Activated CD4-positive, alpha-beta T cell treated with anti-CD3 and anti-CD28 coated beads, Interleukin-2, amount 10 ng/mL, durations not matched to agents 7 days and 5 days (primary cell): ENCODE measurements at places on chromosomes 5 and 9.

GRCh38 chr5:127331890-127332649 is 41.5 kb downstream of the MEGF10 start:
- DNase-seq = no peak

- peak; percentile 20 for DNase-seq
Measured at GRCh38 chr5:74767579-74767913, 497 bp downstream of the NSA2 start.

GRCh38 chr5:96015709-96016108 is 54.1 kb upstream of the ELL2 start:
- no peak for DNase-seq

- no peak for DNase-seq
Measured at GRCh38 chr5:111061618-111062017, 9.9 kb upstream of the TSLP start.

- no peak for DNase-seq
Measured at GRCh38 chr5:149854866-149855265, 89.7 kb downstream of the PDE6A start.

- DNase-seq = no peak
Measured at GRCh38 chr5:77772729-77773128, 3.4 kb downstream of the TBCA start.

- no peak for DNase-seq
Measured at GRCh38 chr5:108672639-108673038, 75.1 kb upstream of the FER start.

DNA sequence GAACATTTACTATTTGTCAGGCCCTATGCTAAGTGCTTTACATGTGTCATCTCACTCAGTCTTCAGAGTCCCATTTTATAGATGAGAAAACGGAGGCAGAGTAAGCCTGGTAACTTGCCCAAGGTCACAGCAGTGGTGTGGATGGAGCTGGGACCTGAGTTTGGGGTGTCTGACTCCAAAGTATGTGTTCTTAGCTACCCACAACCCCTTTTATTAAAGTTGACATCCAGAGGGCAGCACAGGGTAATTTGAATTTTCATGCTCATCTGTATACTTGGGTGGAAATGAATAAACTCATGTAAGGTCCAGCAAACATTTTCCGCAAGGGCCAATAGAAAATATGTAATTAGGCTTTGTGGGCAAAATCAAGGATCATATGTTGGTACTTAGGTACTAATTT is 93.4 kb upstream of the SLC25A48 start:
- DNase-seq = no peak

DNA sequence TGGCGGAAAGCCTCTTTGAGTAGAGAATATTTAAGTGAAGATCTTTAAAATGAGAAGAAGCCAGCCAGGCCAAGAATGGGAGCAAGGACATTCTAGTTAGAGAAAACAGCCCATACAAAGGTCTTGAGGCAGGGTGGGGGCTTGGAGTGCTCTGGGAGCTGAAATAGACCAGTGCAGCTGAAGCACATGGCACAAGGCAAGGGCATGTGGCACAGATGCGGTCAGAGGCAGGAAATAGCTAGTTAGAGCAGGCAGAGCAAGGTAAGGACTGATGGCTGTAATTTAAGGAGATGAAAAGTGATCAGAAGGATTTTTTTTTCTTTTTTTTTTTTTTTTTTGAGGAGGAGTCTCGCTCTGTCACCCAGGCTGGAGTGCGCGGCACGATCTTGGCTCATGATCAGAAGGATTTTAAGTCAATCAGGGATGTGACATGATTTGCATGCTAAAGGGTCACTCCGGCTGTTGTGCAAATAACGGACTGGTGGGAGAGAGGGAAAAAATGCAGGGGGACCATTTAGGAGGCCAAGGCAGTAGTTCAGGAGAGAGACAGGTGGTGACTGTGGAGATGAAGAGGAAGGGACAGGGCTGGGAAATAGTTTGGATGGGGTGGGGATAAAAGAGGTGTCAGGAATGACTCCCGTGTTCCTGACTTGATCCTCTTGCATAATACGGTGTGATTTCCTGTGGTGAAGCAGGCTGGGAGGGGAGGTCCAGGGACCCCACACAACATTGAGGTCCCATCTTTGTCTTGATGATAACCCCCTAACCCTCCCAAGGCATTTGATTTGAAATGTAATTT is 207.6 kb downstream of the HSPA4 start:
- DNase-seq = peak; percentile 28

- no peak for DNase-seq
Measured at GRCh38 chr5:115360046-115360685, 63.7 kb upstream of the CCDC112 start.

- DNase-seq = no peak
Measured at GRCh38 chr5:146006470-146007190, 70.3 kb downstream of the SH3RF2 start.

DNA sequence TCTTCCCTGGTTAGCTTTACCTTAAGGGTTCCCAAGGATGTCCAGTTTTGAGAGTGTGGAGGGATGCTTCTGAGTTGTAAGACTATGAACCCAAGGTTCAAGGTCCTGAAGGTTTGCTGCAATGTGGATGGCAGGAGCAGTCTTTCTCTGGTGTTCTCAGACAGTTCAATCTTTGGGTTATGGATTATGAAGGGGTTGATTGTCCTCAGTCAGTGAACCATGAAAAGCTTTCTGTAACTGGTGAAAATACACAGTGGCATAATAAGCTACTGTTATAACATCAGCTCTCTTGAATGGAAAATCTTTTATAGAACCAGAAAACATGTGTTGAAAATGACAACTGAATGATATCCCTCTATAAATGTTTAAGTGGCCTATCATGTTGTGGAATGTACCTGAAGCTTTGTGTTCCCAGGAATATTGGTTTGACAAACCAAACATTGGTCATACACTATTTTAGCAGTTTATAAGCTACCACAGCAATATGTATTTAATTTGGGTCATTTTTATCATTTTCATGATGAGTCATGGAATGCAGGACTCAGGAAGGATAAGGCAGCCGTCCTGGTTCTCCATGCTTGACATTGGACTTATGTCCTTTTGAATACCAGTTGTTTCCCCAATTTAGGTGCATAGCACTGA is 1041.8 kb upstream of the ARRDC3 start:
- DNase-seq = no peak

GRCh38 chr9:118418887-118419565 is 714.8 kb downstream of the TLR4 start:
- DNase-seq = no peak

GRCh38 chr9:121388140-121388905 is 18.3 kb upstream of the STOM start:
- no peak for DNase-seq

GRCh38 chr9:89902450-89903140 is 297.8 kb downstream of the GADD45G start:
- no peak for DNase-seq

- no peak for DNase-seq
Measured at GRCh38 chr5:9376363-9377117, 169.3 kb downstream of the SEMA5A start.

DNA sequence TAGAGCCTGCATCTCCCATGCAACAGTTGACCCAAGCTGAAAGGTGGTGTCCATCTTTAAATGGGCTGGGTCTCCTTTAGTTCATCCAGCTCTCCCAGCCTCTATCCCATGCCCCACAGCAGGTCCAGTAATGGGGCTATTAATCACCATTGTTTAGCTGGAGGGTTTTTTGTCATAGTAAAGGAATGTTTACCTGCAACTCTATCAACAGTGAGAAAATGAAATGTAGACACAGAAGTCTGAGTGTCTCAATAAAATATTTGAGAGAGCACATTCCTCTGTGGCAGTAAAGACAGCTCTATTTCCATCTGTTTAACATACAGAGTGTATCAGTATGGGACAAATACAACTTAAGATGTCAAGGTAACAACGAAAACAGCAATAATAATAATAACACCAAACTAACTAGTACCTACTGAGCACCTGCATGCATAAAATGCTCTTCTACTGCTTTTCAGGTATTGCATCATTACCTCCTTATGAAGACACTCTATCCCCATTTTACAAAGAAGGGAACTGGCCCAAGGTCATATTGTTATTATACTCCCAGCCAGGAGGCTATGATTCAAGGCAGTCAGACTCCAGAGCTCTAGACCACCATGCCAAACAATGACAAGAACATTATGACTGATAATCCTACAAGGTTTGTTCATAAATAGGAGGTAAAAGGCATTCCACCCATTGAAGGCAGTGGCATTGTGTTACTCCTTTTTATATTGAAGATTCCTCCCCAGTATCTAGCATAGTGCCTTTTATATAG is 21.0 kb upstream of the C5orf58 start:
- no peak for DNase-seq

DNA sequence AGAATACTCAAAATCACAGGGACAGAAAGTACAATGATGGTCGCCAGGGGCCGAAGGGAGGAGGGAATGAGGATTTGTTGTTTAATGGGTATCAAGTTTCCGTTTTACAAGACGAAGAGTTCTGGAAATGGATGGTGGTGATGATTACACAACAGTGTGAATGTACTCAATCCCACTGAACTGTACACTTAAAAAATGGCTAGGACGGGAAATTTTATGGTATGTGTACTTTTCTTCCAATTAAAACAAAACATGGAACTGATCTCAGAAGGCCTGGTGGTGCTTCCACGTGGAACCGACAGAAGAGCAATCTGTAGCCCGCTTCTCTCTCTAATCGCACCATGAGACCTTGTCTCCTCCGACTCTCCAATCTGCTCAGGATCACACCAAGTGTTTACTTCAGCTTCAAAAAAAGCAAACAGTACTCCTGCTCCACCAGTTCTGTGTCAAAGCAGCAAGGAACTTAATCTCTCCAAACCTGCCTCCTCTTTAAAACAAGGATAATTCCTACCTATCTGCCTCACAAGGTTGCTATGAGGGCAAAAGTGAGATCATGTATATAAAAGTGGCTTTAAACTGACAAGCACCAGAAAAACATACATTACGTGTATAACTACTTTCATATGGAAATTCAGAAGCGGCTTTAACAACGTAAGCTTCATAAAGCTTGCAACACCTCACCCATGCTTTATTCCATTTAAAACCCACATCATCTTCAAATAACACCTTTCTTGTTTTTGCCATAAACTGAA is 2.1 kb downstream of the ECPAS start:
- no peak for DNase-seq

- DNase-seq = no peak
Measured at GRCh38 chr9:22043928-22044327, 34.8 kb upstream of the CDKN2B start.

- no peak for DNase-seq
Measured at GRCh38 chr9:120197605-120198004, 382.4 kb downstream of the CDK5RAP2 start.

DNA sequence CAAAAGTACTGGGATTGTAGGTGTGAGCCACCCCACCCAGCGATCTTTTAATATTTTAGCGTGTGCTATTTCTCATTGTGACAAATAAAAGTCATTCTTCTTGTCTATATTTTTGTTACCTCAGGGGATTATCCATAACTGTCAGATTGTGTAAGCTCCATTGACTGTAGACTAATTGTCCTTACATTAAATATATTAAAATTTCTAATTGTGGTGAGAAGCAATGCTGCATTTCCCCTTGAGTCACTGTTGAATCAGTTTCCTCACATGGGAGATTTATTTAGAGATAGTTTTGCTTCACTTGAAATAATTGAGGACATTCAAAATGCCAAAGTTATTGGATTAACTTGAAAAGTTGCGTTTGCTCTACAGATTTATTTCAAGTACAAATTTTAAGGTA is 782.4 kb upstream of the WWC1 start:
- no peak for DNase-seq

DNA sequence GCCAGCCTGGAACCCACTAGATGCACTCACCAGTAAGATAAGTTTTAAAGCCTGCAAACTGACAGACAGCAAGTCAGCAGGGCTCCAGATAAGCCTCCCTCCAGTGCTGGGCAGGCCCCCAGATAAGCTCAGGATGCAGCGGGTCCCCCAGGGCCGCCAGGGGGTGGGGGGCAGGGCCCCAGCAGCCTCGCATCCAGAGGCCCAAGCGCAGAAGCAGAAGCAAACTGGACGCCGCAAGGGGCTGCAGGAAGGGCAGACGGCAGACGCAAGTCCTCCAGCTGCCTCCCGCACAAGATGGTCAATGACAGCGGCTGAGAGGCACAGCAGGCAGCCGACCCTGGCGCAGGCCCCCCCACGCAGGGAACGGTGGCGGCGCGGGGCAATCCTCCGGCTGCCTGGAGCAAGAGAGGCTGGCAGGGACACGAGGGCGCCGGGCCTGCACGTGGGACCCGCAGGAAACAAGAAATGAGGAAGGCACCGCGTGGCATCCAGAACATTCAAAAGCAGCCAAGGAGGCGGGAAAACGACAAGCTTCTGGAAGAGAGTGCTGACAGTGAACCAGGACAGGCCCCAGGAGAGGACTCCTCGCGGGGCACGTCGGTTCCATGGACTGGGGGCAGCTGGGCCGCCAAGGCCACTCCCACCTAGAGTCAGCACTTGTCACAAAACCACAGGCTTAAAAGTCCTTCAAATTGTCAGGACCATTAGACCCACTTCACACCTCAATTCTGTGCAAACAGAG is 49.8 kb downstream of the ROR2 start:
- DNase-seq = no peak

DNA sequence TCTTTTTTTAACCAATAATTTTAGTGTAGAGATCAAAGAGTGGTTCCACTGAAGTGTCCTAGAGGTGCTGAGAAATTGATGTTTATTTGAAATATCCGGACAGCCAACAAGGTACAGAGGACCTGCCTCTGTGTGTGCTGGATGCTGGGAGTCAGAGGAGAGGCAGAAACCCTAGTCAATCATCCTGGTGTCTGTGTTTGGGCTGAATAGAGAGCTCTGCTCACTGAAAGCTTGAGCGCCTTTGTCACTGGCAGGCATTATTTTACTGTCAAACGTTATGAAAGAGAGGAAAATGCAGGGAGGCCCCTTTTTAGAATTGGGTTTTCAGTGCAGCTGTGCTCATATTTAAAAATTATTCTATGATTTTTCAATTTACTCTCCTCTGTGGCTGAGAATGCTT is 480.3 kb upstream of the TYRP1 start:
- DNase-seq = no peak

GRCh38 chr5:169609716-169610115 is 26.1 kb downstream of the SPDL1 start:
- DNase-seq = no peak

- DNase-seq = no peak
Measured at GRCh38 chr9:107481035-107481434, 8.5 kb downstream of the KLF4 start.
